ENCODE measurements at places on chromosomes 1 and 21.

GRCh38 chr1:197041486-197042353, 25.3 kb downstream of the F13B start:
- DNase-seq = no peak

DNA sequence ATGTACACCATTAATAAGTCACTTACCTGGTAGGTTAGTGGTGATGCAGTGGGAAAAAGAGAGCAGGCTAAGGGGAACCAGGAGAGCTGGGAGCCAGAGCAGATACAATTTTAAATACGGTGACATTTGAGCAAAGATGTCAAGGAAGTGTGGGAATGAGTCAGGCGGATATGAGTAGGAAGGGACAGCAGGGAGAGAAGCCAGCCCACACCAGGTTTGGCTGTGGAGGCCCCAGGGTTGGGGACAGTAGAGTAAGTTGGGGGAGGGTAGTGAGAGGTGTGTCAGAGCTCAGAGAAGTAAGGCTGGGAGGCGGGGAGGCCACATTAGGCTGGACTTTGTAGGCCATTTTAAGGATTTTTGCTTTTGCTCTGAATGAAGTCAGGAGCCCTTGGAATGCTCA, 482.0 kb downstream of the DISC1 start:
- DNase-seq = no peak

DNA sequence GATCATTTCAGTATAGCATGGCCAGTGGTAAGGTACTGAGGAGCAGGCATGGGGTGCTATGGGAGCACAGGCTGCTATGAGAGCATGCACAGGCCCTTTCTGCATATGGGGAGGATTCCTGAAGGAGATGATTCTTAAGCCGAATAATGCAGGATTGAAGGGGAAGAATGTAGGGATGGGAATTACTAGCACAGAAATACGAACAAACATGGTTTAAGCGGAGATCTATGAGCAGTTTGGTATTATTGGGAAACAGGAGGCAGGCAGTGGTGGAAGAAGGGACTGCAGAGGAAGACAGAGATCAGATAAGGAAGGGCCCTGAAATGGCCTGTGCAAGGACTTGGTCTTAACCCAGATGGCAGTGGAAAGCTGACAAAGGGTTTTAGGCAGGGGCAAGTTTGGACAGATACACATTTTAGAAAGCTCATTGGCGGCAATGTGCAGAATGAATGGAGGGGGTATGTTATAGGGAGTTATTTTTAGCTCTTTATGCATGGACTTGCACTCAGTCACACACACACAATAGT, 1.7 kb downstream of the OSCP1 start:
- DNase-seq = no peak

GRCh38 chr1:39737546-39738169, 1.0 kb upstream of the PPIE start:
- DNase-seq = peak; percentile 37

DNA sequence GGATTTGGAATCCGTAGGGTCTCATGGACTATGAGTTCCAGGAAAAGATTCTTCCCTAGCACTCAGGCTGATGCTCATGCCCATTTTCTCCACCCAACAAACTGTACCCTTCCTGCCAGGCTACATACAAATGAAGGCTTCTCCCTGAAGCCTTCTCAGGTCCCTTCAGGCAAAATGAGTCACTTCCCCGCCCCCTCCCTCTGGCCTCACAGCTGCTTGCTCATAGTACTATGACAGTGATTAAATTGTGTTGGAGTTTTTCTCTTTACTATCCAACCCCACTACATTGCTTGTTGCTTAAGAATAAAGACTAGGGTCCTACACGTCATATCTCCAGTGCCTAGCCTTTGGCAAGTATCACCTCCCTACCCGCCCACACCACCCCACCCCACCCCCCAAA, 207.6 kb upstream of the NFIA start:
- DNase-seq = no peak

DNA sequence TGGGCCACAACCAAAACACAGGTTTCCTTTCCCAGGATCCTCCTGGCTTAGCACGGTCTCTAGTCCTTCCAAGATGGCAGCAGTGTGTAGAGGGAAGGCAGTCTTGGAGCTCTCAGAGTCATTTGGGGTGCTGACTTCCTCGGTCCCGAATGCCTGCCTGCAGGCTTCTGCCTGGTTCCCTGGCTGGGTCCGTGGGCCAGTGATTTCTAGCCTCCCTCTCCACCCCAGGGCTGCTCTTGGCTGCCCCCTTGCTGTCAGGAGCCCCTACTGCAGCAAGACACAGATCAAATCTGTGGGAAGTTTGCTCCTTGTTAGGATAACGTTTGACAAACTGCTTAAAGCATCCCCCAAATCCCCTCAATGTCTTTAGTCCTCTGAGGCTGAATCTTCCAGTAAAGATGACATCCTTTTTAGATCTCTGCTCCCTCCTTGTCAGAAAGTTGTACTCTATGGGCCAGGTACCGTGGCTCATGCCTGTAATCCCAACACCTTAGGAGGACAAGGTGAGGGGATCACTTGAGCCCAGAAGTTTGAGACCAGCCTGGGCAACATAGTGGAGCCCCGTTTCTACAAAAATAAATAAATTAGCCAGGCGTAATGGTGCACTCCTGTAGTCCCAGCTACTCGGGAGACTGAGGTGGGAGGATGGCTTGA, 272.5 kb downstream of the RRAGC start:
- peak; percentile 57 for DNase-seq

DNA sequence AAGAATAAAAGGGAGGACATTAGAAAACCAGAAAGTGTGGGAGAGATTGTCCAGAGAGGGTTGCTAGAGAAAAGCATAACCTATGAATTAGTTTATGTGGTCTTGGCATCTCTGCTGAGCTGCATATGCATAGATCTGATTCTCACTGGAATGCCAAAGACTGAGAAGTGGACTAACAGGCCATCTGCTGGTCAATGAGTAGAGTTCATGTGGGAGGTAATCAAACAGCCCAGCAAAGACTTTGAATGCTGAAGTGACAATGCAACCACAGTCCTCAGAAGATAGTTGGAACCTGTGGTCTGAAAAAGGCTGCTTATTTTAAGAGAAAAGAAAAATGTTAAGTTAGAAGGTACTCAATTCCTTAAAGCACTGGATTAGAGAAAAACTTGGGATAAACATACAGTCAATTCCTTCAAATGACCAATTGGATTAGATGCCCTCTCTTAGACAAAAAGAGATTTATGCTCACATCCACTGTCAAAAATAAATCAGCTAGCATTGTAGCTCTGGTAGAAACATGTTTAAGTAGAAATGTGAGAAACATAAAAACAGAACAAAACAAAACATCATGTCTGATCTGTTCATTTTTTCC, 382.8 kb downstream of the AMY1C start:
- DNase-seq = no peak

DNA sequence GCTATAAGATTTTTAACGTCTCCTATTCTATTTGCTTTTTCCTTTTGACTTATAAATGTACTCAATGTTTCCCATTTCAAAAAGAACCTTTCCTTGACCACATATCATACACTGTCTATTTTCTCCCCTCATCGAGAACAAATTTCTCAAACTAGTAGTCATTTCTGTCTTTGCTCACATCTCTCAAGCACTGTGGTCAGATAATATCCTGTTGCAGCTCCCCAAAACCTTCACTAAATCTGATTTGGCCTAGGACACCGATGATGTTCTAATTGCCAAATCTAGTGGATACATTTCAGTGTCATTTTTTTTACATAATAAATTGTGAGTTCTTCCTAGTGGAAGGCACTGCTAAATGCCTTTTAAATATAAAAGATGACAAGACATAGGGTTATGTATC, 19.4 kb downstream of the CXADR start:
- DNase-seq = no peak

DNA sequence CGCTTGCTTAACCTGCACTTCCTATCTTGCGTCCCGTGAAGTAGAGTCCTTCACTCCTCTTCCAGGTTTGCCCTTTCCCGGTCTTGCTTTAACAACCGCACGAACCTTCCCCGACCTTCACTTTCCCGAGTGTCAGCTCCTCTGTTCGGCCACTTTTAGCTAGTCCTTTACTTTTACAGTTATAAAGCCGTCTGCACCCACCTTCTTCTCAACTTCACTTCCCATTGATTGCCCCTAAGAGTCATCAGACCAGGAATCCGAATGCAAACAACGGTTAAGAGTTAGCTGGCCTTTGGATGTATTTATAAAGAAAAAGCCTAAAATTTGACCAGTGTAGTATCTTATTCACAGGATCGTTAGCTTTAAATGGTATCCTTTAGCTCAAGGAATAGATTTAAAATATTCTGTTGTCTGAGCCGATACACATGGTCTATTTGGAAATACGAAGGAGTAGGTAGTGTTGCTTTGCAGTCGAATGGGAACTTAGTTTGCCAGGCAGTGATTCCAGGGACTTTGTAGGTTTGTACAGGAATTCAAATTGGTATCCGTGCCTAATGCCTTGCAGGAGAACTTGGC, 1.4 kb downstream of the PPP2R5A start:
- no peak for DNase-seq

DNA sequence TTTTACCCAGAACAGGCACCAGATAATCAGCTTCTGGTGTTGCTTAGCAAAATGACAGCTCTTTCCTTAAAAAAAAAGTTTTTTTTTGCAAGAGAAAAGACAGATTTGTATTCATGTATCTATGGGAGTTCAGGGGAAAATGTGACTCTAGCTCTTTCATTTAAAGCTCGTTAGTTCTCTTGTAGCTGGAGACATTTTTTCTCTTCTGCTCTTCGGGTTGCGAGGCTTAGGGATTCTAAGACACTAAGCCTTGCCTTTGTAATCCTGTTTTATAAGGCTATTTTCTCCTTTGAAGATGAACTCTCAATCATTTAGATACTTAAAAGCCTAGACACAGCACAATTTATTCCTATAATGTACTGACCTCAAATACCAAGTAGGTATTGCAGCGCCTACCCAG, 40.3 kb upstream of the EDARADD start:
- DNase-seq = no peak

- DNase-seq = no peak
These were observed 9.0 kb upstream of the LDLRAP1 start for GRCh38 chr1:25534410-25534788.

GRCh38 chr1:230049731-230050130, 17.3 kb upstream of the GALNT2 start:
- DNase-seq = no peak

DNA sequence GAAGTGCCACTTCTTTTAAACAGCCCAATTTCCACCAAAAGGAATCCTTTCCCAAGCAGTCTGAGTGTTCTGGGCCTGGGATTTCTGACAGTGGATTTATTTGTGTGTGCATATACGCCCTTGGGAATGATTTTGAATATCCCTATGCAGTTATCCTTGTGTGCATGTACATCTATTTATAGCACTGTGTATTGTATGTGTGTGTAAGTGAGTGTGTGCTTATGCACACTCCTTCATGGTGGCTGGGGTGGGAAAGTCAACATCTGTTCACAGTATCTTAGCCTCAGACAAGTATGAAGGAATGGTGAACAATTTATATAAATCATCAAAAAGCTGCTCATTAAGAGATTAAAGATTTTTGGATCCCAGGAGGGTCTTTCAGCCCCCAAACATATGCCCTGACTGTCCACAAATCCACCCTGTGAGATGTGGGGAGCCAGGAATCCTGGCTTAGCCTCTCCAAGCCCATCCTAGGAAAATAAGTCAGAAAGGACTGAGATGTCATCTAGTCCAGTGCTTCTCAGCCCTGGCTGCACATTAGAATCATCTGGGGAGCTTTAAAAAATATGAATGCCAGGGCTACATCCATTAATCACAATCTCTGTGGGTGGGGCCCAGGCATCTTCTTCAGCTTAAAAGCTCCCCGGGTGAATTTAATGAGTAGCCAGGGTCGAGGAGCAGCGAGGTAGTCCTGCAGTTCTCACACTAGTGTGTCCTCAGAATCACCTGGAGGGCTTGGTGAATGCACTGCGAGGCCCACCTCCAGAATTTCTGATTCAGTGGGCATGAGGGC, 101.4 kb downstream of the PLXNA2 start:
- no peak for DNase-seq

- no peak for DNase-seq
These were observed 1423.4 kb downstream of the NCAM2 start for GRCh38 chr21:22421416-22422180.

DNA sequence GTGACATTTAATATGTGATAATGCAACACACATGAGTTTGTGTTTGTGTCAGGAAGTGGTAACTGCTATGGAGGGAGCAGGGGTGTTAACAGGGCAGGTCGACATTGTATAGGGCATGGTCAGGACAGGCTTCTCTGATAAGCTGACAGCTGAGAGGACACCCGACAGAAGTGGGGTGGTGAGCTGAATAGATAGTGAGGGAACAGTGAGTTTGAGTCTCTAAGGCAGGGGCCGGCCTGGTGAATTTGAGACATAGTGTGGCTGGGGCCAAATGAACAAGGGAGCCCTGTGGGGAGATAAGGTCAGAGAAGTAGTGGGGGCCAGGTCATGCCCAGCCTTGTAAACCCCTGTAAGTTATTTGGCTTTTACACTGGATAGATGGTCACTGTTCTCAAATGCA, 217.4 kb upstream of the KIAA0040 start:
- no peak for DNase-seq

DNA sequence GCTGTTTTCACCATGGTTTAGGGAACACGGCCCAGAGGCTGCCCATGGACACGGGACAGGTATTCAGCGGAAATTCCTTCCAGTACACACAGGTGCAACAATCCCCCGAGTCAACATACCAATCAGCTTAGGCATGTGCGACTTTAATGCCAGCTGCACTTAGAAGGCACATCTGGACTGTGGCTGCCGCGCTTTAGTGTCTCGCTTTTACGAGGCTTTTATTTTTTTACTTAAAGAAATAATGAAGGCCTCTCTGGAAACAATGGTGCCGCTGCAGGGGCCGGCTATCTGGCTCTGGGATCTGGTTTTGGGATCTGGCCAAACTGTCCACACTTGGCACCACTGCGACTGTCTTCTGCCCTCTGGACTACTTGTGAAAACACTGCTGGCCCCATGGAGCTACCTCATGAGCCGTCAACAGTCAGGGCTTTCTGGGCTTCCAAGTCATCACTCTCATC, 55.5 kb downstream of the SLC66A1 start:
- DNase-seq = no peak

DNA sequence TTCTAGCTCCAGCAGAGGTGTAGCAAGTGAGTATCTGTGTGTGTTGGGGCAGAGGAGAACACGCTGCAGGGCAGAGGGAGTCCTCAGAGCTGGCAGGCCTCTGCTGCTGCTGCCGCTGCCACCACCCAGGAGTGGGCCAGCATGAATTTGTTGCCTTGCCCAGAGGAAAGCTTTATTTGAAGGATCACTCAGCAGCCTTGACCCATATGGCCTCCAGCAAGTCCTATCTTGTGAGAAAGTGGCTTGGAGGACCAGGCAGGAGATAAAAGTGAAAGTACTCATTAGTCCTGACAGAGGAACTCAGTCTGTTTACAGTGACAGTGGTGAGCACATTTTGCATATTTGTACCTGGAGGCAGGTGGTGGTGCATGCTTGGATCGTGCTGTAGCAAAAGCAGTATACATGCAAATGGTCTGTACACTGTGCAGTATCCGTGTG, 3.1 kb downstream of the TRAF5 start:
- no peak for DNase-seq

DNA sequence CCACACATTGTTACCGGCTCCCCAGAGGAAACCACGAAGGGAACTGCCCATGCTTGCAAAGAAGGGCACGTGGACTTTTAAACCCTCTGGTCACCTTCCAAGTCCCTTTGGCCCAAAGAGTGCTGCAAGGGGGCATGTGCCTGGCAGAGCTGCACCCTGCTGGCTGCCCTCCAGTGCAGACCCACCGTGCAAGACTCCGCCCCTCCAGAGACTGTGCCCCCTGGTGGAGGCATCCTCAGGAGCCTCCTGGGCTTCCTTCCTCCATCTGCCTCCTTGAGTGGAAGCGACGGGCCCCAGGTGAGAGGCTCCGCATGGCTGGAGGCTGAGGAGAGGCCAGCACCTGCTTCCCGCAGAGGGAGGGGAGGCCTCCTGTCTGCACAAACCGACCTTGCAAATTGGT, 100.6 kb downstream of the CRYAA start:
- peak; percentile 12 for DNase-seq
